Stimulated activated CD4-positive, alpha-beta T cell treated with anti-CD3 and anti-CD28 coated beads, Interleukin-1b, Interleukin-23, amount 100 ng/mL, for 48 hours (primary cell): ENCODE measurements at places on chromosomes 16 and 17.

DNA sequence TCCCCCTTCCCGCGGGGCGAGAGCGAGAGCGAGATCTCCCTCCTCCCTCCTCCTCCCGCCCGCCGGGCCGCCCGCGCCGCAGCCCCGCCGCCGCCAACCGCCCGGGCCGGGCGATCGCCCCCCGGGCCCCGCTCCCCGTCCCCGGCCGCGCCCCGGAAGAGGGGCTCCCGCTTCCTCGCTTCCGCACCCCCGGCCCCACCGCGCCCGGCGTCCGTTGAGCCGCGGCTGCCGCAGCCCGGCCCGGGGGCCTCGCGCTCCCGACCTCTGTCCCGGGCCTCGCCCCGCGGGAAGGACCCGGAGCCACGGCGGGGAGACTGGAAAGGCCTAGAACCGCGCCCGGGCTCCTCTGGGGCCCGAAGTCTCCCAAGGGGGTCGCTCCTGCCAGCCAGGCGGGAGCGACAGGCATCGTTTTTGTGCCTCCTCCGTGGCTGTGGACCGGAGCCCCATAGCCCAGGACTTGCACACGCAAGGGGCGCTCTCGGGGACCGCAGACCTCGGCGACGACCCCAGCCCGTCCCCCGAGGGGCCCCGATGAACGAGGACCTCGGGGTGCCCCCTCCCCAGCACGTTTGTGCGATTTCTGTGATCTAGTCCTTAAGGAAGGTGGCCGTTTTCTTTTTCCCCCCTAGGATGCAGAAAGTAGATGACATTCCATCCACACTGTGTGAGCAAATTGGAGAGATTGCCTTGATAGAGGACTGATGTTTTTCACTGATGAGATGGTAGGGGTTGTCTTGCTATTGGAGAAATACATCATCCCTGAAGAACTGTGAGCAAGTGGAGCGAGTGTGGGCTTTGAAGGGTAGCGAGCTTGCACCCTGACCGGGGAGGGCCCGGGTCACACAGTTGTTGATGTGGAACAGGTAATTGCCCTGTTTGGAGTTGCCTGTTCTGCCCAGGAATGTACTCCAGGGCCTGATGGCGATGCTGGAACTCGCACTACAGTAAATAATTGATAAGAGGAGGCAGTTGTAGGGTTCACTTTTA lies 611 bp downstream of the BANP start:
- no peak for DNase-seq

- no peak for DNase-seq
These were observed 242.0 kb downstream of the FTO start for GRCh38 chr16:53945996-53946395.

DNA sequence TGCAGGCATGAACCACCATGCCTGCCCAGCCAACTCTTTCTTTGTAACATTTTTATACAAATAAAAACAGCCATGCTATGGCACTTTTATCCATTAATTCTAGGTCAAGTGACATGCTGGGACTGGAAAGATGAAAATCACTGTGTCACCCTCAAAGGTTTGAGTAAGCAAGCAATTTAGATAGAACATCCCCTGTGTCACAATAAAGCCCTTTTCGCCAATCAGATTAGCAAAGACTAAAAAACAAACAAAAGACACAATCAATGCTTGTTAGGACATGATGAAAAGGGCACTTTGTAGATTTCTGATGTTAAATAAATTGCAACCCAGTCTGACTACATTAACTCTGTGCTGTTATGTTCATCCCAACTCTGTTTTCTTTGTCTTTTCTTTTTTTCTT lies 26.4 kb downstream of the CHP2 start:
- no peak for DNase-seq

- DNase-seq, result no peak
These were observed 15.8 kb downstream of the PLCD3 start for GRCh38 chr17:45116434-45117016.

DNA sequence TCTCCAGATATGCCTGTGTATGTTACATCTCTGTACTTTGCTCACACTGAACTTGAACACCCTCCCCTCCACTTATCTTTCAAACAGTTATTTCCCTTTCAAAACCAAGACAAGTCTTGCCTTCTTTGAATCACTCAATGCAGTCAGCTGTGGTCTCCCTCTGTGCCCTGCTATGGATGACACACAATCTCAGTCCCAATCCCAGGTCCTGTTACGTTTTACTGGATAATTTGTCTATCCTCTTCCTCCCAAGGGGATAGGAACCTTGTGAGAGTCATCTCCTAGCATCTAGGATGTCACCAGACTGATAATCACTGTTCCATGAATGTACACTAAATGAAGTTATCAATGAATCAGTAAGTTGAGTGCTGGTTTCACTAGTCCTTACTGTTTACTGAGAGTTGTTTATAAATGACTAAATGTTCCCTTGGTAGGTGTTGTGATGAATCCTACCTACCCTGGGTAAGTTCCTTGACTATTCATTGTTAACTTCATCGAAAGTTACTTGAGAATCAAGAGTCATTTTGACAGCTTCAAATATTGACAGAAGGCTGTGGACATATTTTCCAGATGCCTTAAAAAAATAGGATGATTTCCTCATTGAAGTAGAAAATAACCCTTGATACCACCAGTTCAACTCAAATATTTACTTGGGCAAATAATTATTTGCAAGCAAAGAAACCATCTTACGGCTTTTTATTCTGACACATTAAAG lies 244.9 kb downstream of the PRKCA start:
- no peak for DNase-seq

DNA sequence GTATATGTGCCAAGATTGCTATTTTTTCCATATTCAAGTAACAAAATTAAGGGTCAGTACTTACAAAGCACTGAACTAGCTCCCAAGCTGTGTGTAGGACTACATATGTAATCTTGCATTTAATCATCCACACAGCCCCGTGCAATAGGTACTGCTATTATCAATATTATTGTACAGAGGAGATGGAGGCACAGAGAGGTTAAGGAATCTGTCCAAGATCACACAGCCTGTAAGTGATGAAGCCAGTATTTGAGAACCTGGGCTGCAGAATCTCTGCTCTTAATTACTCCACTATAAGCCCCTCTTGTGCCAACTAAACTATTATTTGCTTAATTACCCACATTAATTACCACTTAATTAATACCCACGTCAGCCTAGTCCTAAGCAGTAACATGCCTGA lies 134.1 kb downstream of the KATNIP start:
- DNase-seq, result no peak

DNA sequence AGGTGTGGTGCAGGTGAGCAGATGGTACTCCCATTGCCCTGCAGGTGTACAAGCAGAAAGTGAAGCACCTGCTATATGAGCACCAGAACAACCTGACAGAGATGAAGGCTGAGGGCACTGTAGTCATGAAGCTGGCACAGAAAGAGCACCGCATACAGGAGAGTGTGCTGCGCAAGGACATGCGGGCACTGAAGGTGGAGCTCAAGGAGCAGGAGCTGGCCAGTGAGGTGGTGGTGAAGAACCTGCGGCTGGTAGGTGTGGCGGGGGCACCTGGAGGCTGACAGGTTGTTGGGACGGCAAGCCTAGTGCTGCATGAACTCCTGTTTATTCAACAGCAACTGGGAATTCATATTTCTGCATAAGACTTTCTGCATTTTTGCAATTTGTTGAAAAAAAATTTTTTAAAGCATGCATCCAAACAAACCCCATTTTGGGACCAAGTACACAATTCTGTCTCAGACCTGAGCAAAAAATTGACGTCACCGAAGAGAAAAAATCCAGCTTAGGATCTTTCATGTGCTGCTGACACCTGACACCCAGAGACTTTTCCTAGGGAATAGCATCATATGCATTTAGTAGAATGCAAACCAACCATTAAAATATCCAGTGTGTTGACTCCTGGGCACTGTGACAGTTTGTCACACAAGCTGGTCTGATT lies 13.5 kb upstream of the DBNDD1 start:
- no peak for DNase-seq

- no peak for DNase-seq
These were observed 101.1 kb downstream of the C16orf78 start for GRCh38 chr16:49474741-49475140.

DNA sequence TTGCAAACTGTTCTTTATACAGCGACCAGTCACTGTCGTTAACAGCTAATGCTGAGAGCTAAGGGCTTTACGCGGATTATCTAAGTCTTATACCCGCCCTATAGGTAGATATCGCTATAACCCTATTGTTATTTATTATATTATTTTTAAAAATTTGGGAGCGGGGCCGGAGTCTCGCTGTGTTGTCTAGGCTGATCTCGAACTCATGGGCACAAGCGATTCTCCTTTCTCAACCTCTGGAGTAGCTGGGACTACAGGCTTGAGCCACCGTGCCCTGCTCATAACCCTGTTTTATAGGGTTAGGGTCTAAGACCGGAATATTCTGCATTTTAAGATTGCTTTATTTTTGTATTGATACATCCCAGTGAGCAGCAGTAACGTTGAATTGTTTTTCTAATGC lies 24.7 kb downstream of the DEF8 start:
- DNase-seq, result no peak

- DNase-seq, result peak; percentile 8
These were observed 11.6 kb upstream of the MARCHF10 start for GRCh38 chr17:62819511-62820221.

DNA sequence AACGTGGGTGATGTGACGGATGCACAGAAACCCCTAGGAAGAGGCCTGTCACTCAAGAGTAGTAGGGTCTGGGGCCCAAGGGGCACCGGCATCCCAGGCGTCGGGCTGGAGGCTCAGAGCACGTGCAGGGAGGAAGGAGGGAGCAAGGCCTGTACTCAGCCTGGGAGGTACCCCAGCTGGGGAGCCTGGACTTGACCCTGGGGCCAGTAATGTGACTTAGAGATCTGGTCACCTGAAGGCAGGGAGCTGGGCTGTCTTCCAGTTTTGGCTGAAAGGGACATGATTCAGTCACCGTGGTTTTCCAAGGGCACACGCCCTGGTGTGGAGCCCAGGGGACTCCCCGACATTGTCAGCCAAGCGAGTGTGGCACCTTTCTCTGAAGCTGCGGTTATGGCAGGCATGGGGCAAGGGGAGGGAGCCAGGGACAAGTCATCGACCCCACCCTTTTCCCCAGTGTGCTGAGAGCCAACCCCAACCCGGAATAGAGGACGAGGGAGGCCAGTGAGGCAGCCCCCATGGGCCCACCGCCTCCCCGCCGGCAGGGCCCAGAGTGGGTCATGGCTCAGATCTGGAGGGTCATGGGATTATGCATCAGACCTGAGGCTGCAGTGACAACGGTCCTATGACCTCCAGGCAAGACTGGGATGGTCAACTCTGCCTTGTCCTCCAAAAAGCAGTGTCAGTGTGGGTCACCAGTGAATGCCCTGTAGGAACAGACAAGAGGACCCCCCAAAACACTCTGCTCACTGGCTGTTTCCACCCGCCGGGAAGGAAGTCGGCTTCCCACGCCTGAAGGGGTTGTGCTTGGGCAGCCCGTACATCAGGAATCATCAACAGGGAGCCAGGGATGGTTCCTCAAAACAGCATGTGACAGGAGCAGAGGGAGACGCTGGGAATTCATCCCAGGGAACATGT lies 41.9 kb downstream of the MEAK7 start:
- no peak for DNase-seq

- no peak for DNase-seq
These were observed 183.8 kb upstream of the CHMP6 start for GRCh38 chr17:80807882-80808281.

- no peak for DNase-seq
These were observed 80.6 kb downstream of the LMF1 start for GRCh38 chr16:890217-890616.

DNA sequence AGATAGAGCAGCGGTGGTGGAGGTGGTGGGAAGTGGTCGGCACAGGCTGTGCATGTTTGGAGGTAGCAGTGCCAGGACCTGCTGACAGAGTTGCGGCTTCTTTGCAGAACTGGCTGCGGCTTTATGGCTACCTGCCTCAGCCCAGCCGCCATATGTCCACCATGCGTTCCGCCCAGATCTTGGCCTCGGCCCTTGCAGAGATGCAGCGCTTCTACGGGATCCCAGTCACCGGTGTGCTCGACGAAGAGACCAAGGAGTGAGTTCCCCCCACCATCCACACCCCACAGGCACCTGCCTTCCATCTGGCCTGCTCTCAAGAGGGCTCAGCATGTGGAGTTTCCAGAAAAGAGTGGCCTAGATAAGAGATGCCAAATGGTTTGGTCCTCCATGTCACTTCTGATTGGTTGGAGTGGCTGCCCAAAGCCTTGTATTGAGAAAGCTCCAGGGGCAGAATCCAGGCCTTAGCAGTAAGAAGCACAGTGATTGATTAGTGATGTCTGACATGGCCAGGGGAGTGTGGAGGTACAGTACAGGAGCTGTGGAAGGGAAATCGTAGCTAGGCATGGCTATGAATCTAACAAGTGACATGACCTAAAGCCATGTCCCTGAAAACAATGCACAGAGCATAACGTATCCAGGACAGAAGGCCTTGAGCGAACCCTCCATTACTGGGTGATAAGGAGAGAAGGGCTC lies 12.0 kb downstream of the MMP15 start:
- DNase-seq, result no peak

DNA sequence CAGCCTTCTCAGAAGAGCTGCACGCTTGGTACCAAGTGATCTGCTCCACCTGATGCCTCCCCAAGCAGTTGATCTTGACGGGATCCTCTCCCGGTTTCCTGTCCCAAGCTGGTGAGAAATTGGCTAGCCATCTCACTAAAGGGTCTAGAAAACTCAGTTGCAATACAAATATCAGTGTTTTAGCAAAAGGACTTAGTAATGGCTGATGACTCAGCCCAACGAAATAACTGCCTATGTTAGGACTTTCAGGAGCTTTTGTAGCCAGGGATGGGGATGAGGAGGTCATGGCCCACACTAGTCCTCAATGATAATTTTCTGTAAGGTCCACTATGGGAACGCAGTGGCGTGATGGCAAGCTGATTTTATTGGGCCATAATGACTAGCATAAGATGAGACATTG lies 23.3 kb upstream of the ENGASE start:
- no peak for DNase-seq

DNA sequence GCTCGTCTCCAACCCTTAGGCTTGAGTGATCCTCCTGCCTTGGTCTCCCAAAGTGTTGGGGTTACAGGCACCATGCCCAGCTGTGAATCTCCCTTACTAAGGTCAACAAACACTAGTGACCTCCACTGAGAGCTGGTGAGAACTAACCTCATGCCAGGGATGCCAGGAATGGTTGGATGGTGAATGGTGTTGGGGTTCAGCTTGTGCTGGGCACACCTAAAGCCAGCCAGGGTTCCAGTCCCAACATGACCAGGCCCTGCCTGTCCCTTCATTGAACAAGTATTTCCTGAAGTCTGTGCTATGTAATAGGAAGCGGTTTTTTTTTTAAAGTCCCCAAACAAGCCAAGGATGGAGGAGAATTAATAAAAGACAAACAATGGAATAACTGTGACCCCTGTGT lies 56.0 kb upstream of the TOB1 start:
- no peak for DNase-seq

GRCh38 chr16:22623351-22623781 lies 112.7 kb downstream of the NPIPB5 start:
- DNase-seq, result no peak

- no peak for DNase-seq
These were observed 17.3 kb upstream of the ERCC4 start for GRCh38 chr16:13902677-13903076.

- peak; percentile 51 for DNase-seq
These were observed 122.4 kb upstream of the NLRP1 start for GRCh38 chr17:5706577-5707210.
